Stimulated activated CD4-positive, alpha-beta T cell treated with anti-CD3 and anti-CD28 coated beads, TNF-alpha, amount 100 ng/mL, for 1 hour (primary cell): ENCODE measurements at places on chromosomes 2 and 18.

GRCh38 chr2:151891566-151892194 is 63.5 kb upstream of the ARL5A start:
- no peak for DNase-seq

DNA sequence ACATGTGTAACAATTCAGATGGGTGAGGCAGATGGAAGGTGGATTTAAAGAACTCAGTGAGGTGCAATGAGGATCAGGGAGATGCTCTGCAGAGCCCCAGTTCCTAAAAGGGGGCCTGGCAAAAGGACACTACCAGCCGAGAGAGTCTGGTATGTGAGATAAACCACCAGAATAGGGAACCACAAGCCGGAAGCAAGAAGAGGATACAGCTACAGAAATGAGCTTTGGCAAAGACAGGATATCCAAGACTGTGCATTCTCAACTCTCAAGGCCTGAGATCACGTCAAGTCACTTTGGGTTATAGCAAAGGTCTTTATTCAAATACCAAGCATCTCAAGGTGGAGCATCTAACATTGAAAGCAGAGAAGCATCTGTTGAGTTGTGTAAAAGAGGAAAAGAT is 293.5 kb downstream of the ARHGAP15 start:
- DNase-seq: no peak

- DNase-seq: no peak
Measured at GRCh38 chr2:140863713-140864112, 1267.1 kb downstream of the LRP1B start.

DNA sequence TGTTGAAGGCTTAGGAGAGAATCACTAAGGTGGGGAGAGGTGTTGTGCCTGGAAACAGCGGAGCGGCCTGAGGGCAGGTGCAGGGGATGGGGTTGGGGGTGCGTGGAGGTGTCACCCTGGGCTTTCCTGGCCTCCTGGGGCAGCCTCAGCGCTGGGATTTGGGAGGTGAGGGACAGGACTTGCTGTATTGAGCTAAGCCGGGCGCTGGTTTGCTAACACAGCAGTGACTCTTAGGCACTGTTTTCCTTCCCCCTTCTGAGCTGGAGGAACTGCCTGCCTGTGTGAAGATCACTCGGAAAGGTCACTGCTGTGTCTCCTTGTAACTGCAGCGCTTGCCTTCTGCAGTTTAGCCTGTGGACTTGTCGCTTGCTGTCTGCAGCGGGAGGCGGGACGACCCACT is 21.2 kb downstream of the PRELID3A start:
- no peak for DNase-seq

- DNase-seq: no peak
Measured at GRCh38 chr2:84477886-84478285, 18.8 kb upstream of the SUCLG1 start.

GRCh38 chr2:222180619-222181018 is 118.2 kb downstream of the PAX3 start:
- DNase-seq: no peak

DNA sequence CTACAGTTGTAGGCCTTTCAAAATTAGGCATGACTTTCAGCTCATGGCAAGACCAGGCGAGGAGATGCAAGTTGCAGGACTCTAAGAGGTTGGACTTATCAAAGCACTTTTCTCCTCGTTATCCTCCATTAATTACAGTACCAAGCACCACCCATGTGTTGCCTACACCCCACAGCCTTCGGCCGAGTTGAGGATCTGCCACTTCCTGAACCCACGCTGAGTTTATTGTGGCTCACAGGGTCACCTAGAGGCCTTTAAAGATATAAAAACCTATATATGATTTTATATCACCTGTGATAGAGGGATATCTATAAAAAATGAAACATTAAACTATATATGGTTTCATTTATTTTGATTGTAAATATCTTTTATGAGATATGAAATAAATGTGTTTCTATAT is 2.6 kb downstream of the UGT1A10 start:
- DNase-seq: no peak

GRCh38 chr18:27005589-27005988 is 140.1 kb upstream of the AQP4 start:
- no peak for DNase-seq

DNA sequence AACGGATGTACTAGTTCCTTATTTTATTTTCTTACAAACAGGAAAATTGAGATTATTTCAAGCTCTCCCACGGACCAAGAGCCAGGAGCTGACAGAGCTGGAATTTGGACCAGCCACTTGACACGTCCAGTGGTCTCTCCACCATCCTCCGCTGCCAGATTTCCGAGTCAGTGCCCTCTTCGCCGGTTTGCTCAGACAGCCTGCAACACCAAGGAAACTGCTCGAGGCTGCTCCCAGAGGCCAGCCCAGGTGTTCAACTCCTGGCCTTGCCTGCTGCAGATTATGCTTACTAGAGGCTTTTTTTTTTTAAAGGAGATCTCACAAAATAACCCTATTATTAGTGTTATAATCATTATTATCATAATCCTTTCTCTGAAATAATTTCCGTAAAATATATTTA is 779.8 kb downstream of the RNF144A start:
- no peak for DNase-seq

- DNase-seq: no peak
Measured at GRCh38 chr2:52934920-52935640, 832.5 kb upstream of the CHAC2 start.

DNA sequence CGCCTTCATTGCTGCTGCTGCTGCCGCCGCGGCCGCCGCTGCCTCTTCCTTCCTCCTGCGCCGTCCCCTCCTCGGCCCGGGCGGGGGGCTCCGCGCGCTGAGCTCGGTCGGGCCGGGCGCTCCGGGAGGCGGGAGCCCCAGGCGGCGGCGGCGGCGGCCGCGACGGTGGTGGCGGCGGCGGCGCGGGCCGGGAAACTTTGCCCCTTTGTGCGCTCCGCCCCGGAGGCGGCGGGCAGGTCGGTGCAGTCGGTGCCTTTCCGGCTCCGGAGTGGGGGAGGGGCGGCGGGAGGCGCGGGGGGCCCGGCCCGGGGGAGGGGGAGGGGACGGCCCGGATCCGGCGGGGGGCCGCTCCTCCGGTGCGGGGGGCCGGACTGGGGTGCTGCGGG is 205 bp downstream of the TET3 start:
- DNase-seq: no peak

DNA sequence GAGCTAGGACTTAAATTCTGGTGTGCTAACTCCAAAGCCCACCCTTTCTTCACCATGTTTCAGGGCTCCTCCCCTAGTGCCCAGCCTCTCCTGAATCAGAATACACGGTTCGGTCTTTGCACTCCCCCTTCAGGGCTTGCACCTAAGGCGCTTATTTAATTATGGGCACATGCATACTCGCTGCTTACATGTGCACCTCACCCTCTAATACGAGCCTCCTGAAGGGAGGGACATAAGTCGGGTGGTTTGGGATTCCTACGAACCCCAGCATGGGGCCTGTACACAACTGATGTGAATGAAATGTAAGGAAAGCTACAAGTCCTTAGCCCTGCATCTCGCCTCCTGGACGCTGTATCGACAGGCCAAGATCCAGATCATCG is 435 bp downstream of the IFT172 start:
- no peak for DNase-seq

DNA sequence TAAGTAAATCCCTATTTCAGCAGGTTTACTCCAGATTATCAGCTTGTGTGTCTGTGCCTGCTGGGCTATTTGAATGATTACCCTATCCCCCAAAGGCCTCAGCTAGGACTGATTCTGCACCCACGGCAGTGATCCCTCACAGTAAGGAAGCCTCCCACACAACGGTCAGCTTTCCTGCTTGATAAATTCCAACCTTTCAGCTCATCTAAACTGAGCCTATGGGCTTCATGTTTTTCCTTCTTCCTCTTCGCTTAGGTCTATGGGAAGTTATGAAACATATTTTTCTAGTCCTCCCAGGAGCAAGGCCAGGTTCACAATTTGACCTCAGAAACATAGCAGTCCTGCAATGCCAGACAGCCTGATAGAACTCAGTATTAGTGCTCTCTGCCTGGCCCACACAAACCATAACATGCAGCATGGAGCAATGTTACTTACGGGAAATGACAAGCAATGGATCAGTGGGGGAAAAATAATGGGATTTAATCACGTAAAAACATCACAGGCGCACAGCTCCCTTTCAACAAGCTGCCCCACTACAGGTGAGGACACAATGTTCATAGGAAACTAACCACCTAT is 170.9 kb downstream of the ZNF521 start:
- DNase-seq: no peak

- no peak for DNase-seq
Measured at GRCh38 chr2:181378491-181378890, 78.7 kb upstream of the ITGA4 start.

- DNase-seq: no peak
Measured at GRCh38 chr2:176158186-176158591, 1.1 kb downstream of the HOXD3 start.

- DNase-seq: no peak
Measured at GRCh38 chr2:43073401-43073825, 153.0 kb downstream of the ZFP36L2 start.

GRCh38 chr18:37481072-37481471 is 84.5 kb downstream of the CELF4 start:
- DNase-seq: no peak

GRCh38 chr2:200454927-200455801 is 54.7 kb downstream of the KCTD18 start:
- DNase-seq: no peak

GRCh38 chr2:150705357-150705756 is 217.9 kb upstream of the RND3 start:
- no peak for DNase-seq

DNA sequence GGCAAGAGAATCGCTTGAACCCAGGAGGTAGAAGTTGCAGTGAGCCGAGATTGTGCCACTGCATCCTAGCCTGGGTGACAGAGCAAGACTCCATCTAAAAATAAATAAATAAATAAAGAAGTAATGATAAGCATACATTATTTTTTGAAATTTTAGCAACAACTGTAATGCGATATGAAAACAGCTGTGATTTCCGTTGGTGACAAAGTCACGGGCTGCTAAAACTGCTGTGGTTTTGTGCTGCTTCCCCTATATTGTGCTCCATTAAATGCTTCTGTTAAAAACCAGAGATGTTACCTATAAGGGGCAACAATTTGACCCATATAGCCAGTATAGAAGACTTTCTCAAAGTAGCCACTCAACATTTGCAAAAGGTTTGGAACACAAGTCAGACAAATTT is 8.3 kb downstream of the TRIM54 start:
- DNase-seq: no peak

DNA sequence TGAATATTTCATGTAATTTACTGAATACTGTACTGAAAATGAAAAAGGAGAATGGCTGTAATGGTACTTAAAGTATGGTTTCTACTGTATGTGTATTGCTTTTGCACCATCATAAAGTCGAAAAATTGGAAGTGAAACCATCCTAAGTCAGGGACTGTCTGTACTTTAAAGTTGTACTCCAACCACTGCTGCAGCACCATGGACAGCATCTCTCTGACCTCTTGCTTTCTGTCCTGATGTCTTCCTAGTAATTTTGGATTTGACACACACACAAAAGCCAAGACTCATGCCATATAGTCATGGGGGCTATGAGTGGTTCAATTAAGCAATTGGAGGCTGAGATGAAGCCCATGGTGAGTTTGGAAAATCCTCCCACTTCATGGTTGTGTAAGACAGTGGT is 256.3 kb upstream of the PKDCC start:
- DNase-seq: no peak

- DNase-seq: no peak
Measured at GRCh38 chr2:135257383-135258090, 205.4 kb downstream of the RAB3GAP1 start.

GRCh38 chr2:72149556-72150156 is 2.0 kb upstream of the CYP26B1 start:
- DNase-seq: no peak

DNA sequence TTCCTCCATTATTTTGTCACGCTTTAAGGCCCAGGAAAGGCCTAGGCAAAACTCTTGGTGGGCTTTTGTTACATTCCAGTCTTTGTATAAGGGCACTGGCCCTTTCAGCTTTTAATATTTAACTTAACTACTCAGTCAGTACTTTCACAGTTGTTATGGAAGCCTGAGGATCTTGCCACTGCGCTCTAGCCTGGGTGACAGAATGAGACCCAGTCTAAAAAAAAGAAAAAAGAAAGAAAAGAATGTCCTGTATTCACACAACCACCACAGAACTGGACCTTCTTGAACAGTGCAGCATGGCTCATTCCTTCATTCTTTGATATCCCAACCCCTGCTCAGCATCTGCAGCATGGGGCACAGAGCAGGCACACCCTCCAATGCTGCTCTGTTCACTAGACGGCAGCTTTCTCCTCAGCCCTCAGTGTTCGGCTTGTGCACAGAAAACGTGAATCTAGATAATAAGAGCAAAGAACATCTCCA is 93.4 kb upstream of the MSH2 start:
- DNase-seq: no peak
